Foreskin melanocyte (primary cell): ENCODE measurements at places on chromosomes 3 and 15.
A peak's percentile ranks its signal among the peaks of the same experiment; 100 is the strongest.

DNA sequence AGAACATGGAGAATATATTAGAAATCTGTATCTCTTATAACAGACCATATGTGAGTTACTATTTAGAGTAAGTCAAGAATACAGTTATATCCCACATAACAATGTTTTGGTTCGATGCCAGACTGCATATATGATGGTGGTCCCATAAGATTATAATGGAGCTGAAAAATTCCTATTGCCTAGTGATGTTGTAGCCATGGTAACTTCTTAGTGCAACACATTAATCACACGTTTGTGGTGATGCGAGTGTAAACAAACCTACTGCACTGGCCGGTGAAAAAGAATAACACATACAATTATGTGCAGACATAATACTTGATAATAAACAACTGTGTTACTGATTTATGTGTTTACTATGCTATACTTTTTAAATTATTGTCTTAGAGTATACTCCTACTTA is 69.8 kb upstream of the MNS1 start:
- DNase-seq, result no peak

GRCh38 chr3:158109804-158110657 is at the start of gene RSRC1:
TSS of gene RSRC1 (plus strand) at chr3:158110089. CDS start at chr3:158122105, 12,016 bp downstream.
- DNase-seq, result peak; percentile 76

- no peak for DNase-seq
These were observed 17.3 kb upstream of the CDCP1 start for GRCh38 chr3:45163481-45163880.

- no peak for DNase-seq
These were observed 19.5 kb upstream of the CDCP1 start for GRCh38 chr3:45165497-45166283.

- no peak for DNase-seq
These were observed 8.8 kb downstream of the RASGRP1 start for GRCh38 chr15:38555686-38556334.

DNA sequence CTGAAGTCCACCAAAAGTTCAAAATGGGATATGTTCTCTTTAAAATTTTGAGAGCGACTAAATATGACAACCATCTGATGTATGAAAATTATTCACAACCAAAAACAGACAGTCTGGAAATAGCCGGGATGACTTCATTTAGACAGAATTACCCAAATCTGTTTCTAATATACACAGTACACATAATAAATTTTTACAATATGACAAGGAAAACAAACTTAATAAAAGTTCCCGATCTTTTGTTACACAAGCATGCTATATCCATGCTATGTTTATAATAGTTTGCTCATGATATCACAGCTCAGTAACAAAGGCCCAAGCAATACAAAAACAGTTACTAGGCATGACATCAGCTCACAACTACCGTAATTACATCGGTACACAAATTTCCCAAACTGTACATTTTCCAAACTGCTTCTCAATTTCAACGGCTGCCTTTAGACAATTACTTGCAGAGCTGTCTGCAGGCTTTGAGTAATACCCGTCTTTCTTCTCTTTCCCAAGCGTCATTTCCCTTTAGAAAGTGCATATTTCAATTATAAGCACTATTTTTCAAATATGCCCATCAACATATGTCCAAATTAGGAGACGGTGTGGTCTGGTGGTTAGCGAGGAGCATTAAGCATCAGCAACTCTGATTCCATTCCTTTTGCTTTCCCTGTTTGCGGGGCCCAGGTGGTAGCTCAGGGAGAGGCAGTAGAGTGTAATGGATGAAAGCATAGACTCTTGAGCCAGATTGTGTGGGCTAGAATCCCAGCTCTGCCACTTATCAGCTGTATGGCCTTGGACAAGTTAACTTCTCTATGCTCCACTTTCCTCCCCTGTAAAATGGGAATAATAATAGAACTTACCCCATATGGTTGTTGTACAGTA is 481.2 kb downstream of the FOXP1 start:
- no peak for DNase-seq

- DNase-seq, result no peak
These were observed 169.4 kb upstream of the ZNF385D start for GRCh38 chr3:21920421-21920861.

GRCh38 chr15:89299896-89300295 is 34.7 kb downstream of the POLG start:
- no peak for DNase-seq

DNA sequence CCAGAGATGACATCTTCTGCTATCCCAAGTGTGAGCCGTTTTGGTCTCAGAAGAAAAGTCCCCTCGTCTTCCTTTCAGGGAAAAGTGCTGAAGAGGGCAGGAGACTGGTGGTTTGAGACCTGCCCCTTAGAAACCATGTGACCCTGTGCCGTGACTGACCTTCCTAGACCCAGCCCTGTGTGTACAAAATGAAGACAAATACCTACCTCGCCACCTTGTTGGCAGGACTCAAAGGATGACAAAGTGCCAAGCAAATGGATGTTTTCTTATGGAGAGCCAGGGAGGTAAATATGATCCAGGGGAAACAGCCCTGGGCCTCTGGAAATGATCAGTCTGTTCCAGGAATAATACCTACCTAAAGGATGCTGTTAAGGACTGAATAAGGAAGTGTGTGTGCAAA is 41.3 kb downstream of the FAM174B start:
- no peak for DNase-seq

- DNase-seq, result peak; percentile 46
These were observed 10.7 kb upstream of the CNTN6 start for GRCh38 chr3:1082108-1082507.

DNA sequence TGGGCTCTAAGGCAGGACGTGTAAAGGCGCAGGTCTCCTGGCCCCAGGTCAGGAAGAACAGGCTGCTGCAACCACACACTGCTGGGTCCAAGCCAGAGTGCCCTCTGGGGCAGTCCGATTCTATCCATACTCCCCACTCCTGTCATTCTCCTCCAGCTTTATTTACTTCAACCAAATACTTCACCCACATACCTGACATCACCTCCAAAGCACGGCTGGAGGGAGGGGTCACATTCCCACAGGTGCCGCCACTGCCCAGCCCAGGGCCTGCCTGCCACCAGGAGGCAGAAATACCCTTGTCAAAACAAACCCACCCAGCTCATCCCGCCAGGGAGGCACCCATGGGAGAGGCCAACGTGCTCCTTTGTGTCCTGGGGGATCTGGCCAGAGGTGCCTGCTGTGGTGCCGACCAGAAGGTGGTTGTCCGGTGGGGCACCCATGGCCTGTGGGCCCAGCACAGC is 100.4 kb downstream of the DAPK2 start:
- no peak for DNase-seq

- peak; percentile 84 for DNase-seq
These were observed 116.9 kb upstream of the LRRFIP2 start for GRCh38 chr3:37291275-37291700.

DNA sequence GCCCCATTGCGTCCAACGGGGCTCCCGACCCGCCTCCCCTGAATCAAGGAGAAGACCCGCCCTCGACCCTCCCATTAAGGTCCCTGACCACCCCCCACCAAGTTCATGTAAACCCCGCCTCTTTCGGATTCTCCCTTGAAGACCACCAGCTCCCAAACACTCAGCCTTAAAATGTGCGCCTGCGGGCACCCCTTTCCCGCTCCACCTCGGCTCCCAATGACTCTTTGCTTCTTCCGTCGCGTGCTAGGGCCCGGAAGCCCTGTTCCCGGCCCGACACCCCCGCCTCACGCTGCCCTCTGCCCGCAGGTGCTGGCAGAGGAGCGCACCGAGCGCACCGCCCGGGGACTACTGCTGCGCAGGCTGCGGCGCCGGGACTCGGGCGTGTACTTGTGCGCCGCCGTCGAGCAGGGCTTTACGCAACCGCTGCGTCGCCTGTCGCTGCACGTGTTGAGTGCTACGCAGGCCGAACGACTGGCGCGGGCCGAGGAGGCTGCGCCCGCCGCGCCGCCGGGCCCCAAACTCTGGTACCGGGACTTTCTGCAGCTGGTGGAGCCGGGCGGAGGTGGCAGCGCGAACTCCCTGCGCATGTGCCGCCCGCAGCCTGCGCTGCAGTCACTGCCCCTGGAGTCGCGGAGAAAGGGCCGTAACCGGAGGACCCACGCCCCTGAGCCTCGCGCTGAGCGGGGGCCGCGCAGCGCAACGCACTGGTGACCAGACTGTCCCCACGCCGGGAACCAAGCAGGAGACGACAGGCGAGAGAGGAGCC is 2.7 kb upstream of the LSMEM2 start:
- no peak for DNase-seq

- DNase-seq, result no peak
These were observed 22.1 kb downstream of the GABRR3 start for GRCh38 chr3:98012979-98013378.

GRCh38 chr15:33515121-33515520 is 204.4 kb downstream of the RYR3 start:
- DNase-seq, result no peak

- DNase-seq, result no peak
These were observed 15.8 kb downstream of the SPTSSB start for GRCh38 chr3:161355508-161355907.

GRCh38 chr3:64438812-64439211 is 213.5 kb upstream of the PRICKLE2 start:
- DNase-seq, result no peak

- peak; percentile 52 for DNase-seq
These were observed 17.4 kb upstream of the EHD4 start for GRCh38 chr15:41989573-41990242.

GRCh38 chr15:68017201-68017600 is 36.9 kb upstream of the PIAS1 start:
- no peak for DNase-seq
